ENCODE measurements at places on chromosomes 3 and 15.

GRCh38 chr15:82294061-82294690 lies 31.6 kb downstream of the SAXO2 start:
- DNase-seq: no peak

DNA sequence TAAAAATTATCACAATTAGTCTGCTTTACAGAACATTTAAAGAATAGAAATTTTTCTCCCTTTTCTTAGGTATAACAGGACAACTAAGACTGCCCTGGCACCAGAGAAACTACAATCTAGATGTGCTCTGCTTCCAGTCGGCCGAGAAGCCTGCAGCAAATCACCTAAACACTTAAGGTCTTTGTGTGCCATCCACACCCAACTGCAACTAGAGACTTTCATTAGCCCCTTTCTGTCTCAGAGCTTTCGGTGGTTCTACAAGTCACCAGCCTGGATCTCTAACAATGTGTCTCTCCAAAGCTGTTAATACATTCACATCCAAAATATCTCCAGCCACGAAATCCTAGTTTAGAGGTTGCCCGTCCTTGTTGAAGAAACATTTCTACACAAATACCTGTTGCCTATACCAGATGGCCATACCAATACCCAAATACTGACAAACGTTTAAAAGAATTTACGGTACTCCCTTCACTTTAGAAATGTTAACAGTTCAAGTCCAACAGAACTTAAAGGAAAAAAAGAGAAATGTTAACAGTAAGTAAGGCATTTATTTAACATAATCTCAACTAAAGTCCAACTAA lies 6.7 kb downstream of the PRC1 start:
- no peak for DNase-seq

DNA sequence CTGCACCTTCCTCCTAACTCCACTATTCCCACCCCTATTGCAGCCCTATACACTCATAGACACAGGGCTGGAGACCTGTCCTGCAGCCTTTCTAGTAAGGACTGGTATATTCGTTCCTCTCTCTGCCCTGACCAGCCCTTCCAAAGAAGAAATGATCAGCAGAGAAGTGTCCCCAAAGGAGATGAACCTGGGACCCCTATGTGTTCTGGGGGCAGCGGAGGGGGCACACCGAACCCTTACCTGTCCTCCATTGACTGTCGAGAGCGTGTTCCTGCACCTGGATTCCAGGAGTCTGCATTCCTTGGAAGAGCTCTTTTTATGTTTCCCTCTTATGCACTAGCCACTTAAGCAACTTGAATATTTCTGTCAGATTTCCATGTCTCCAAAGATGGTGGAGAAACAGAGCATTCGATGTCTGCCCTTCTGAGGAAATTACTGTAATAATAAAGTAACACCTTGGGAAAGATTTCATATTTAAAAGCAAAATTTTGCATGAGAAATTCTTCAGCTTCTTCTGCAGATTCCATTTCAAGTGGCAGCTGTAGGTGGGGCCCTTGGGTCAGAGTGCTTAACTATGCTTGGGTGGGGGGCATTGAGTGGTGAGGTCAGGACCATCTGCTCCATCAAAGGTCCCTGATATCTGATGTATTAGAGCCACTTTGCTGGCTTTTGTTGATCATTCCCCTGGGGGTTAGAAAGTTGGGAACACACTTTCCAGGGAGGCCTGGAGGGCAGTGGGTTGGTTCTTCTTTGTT lies 6.3 kb downstream of the EPHB1 start:
- DNase-seq: no peak

- DNase-seq: no peak
Measured at GRCh38 chr3:44060164-44060563, 181.5 kb upstream of the TOPAZ1 start.

DNA sequence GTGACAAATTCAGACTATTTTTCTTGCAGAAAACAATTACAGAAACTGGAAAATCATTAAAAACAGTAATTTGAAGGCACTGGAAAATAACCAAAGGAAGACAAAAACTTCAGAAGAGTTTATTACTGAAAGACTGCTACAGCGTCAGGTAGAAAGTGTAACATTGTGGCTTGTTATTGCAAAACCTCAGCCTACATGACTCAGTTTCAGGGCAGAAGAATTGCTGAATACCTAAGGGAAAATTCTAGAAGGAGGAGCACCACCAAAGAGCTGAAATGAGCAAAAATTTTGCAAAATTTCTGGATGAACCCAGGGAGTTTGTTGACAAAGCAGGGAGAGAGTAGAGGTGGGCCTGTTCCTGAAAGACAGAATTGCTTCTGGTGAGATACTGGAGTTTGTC lies 219.6 kb downstream of the C3orf38 start:
- no peak for DNase-seq

- DNase-seq: no peak
Measured at GRCh38 chr3:14492948-14493881, 46.9 kb downstream of the GRIP2 start.

- DNase-seq: no peak
Measured at GRCh38 chr3:110806924-110807323, 264.7 kb upstream of the NECTIN3 start.

DNA sequence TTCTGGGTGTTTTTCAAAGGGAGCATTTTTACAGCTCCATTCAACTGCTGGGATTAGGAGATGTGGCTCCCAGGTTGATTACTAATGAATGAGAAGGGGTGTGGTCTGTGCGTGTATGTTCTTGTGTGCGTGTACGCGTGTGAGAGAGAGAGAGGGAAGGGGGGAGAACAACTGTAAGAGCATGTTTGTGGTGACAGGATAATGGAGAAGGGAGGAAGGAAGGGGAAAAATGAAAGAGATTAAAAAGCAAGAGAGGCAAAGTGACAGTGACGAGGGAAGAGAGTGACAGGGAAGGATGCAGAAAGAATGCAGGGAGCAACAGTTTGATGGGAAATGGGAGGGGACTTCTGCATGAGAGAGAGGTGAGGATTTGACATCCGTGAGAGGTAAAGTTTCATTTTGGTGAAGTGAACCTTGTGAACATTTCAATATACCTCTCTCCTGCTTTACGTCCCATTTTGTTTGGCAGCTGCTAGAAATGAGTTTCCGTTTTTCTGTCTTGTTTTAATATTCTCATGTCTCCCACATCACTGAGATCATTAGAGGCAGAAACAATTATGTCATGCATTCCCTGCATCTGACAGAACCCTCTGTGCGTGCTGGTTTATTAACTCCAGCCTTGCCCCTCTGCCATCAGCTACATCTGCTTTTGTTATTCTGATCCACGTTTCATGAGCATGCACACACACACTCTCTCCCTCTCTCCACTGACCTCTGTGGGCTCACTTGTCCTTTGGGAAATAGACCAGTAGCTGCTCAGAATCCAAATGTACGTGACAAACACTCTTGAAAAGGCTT lies 161.6 kb downstream of the GAP43 start:
- peak; percentile 50 for DNase-seq
